Inflammatory macrophage treated with lipopolysaccharide for 1 hour (primary cell): ENCODE measurements at places on chromosomes 1 and 21.
A peak's percentile ranks its signal among the peaks of the same experiment; 100 is the strongest.

- DNase-seq, result no peak
These were observed 36.3 kb downstream of the ACTL8 start for GRCh38 chr1:17791480-17791879.

GRCh38 chr1:110011527-110012041, 22.8 kb upstream of the STRIP1 start:
- DNase-seq, result peak; percentile 65

- no peak for DNase-seq
These were observed 149.5 kb downstream of the ZBTB18 start for GRCh38 chr1:244200596-244200995.

DNA sequence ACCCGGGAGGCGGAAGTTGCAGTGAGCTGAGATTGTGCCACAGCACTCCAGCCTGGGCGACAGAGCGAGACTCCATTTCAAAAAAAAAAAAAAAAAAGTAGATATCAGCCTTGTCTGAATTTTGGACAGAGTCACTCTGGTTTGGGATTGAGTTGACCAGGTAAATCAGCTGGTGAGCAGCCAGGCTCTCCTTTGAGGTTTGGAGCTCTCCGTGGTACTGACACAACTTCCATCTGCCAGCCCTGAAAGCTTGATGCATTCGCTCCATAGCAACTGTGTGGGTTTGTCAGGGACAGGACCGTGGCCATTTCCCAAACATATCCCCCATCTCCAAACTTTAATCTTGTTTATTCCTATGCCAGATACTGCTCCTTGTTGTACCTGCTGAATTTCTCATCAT, 155.2 kb downstream of the DMRTA2 start:
- peak; percentile 7 for DNase-seq

DNA sequence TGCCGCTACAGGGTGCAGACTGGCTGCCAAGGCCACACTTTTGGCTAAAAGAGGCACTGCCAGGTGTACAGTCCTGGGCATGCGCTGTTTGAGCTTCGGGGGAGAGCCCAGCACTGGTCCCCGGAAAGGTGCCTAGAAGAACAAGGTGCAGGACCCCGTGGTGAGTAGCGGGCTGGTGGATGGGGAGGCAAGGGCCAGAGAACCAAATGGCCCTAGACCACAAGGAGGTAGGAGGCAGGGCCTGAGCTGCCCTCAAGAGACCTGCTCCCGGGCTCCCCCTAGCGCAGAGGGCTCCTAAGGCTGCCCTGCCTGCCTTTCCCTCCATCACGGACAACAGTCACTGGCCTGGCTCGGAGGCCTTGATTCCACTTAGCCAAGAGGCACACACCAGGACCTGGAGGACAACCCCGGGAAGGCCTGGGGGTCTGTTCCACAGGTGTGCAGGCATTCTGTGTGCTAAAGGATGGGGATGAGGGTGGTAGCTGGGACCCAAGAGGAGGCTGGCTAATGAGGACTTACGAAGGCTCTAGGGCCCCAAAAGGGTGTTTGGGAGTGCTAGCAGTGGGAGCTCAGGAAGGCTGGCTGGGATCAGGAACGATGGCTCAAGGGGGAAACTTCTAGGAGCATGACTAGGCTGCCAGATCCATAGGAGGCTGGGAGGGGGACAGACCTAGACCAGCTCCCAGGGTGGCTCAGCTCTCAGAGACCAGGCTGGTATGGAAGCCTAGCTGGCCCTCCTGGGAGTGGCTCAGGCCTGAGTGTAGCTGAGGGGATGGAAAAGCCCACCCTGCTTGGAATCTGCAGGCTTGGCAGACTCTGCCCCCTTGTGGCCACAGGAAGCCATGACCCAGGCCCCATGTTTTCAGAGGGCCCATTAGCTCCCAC, 742 bp downstream of the ARTN start:
- peak; percentile 39 for DNase-seq

DNA sequence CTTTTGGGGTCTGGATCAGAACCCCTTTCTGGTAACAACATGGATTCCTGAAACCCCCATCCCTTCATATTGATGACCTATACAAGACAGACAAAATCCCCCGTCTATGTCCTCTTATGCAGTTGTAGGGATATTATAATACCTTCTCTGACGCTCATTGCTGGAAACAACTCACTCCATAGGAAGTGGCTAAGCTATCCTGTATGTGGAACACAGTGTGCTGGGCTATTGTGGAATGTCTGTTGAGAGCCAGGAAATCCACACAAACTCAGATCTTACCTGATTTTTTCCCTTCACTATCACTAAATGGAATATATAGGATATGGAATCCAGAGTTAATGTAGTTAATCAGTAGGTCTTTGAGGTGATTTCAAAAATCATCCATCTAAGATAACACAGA, 17.7 kb upstream of the PIK3R3 start:
- DNase-seq, result no peak

GRCh38 chr1:151165281-151165737, 393 bp downstream of the LYSMD1 start:
- DNase-seq, result no peak
